Activated CD4-positive, alpha-beta T cell treated with anti-CD3 and anti-CD28 coated beads for 24 hours (primary cell): ENCODE measurements at places on chromosomes 16 and 17.

- DNase-seq: no peak
Measured at GRCh38 chr16:72203401-72203800, 31.4 kb upstream of the PMFBP1 start.

DNA sequence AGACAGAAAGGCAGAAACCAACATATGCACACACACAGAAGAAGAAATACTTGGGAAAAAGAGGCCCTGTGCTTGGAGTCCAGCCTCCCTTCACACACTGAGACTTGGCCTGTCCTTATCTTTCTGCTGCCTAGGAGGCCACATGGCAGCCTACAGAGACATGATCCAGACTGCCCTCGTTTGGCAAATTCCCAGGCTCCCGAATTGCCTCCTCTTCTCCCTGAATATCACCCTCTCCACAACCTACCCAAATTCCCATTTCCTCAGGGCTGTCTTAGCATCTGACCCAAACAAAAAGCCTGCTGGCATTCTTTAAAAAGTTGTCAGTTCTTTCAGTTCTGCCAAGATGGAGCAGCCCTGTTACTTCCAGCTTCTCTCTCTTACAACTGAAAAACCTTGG, 59.8 kb downstream of the DNAH17 start:
- DNase-seq: no peak

GRCh38 chr16:35150805-35151312, 1691.4 kb downstream of the TP53TG3F start:
- DNase-seq: no peak

- DNase-seq: no peak
Measured at GRCh38 chr17:50289991-50290702, 15.9 kb downstream of the TMEM92 start.

- DNase-seq: no peak
Measured at GRCh38 chr17:57624386-57624785, 120.7 kb downstream of the CCDC182 start.

GRCh38 chr17:35377706-35378105, 4.3 kb upstream of the SLFN11 start:
- DNase-seq: no peak

DNA sequence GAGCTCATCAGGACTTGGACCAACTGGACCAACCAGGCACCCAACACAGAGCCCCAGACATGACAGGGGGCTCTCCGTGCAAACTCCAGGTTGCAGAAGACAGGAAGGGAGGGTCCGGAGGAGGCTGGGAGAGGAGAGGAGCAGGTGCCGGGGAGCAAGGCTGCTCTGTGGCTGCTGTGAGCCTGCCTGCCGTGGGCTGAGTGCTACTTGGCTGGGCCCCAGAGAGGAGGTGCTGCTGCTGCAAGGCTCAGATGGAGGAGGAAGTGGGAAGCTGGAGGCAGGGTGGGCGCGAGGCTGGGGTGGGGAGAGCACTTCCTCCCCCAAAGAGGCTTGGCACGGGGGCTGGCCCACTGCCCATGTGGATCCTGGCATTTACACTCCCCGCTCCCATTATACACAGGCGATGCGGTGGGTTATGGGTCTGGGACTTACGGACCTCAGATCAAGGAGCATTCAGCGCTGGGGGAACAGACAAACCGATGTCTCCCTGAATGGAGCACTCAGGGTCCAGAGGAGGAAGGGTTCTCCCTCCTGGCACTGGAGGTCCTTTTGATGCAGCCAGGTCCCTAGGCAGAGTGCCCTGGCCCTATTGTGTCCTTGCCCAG, 15.9 kb downstream of the EPOP start:
- no peak for DNase-seq

GRCh38 chr16:70758786-70759185, 42.2 kb downstream of the VAC14 start:
- no peak for DNase-seq

GRCh38 chr17:21296097-21297025, 11.8 kb downstream of the MAP2K3 start:
- no peak for DNase-seq

GRCh38 chr17:67289181-67289876, 44.3 kb upstream of the HELZ start:
- no peak for DNase-seq

DNA sequence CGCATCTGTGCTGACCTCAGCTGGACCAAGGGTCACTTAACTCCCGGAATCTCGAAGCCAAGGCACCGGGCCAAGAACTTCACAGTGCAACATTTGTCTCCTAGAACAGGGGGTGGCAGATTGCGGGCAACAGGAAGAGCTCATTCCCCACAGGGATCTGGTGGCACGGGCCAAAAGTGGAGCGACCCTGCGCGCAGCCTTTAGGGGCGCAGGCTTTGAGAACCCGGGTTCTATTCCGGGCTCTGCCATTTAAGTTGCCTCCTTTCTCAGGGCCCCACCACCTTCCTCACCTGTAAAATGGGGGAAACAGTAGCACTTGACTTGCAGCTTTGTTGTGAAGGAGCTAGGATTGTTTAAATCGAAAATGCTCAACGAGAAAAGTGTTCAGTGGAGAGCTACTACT, 651 bp downstream of the SHMT1 start:
- DNase-seq: no peak

- no peak for DNase-seq
Measured at GRCh38 chr17:39054111-39054645, 87.0 kb upstream of the FBXO47 start.

DNA sequence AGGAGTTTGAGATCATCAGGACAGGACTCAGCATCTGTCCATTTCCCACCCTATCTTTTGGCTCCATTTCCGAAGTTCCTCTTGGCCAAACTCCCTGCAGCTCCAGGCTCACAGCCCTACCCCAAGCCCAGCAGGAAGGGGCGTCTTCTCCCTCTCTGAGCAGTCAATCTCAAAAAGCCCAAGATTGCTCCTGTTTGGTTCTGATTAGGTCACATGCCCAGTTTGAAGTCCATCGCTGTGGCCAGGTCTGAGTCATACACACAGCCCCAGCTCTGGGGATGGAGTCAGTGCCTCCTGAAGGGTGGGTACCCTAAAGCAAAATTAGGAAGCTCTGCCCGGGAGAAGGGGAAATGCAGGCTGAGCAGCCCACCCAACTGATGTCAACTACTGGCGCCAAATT, 23.9 kb downstream of the SNX20 start:
- DNase-seq: no peak
